ENCODE measurements at places on chromosomes 1 and 21. TPM values are rescaled to one million over a fixed set of nuclear protein-coding genes. Genes with fewer than 3 reads are reported as not detected.

DNA sequence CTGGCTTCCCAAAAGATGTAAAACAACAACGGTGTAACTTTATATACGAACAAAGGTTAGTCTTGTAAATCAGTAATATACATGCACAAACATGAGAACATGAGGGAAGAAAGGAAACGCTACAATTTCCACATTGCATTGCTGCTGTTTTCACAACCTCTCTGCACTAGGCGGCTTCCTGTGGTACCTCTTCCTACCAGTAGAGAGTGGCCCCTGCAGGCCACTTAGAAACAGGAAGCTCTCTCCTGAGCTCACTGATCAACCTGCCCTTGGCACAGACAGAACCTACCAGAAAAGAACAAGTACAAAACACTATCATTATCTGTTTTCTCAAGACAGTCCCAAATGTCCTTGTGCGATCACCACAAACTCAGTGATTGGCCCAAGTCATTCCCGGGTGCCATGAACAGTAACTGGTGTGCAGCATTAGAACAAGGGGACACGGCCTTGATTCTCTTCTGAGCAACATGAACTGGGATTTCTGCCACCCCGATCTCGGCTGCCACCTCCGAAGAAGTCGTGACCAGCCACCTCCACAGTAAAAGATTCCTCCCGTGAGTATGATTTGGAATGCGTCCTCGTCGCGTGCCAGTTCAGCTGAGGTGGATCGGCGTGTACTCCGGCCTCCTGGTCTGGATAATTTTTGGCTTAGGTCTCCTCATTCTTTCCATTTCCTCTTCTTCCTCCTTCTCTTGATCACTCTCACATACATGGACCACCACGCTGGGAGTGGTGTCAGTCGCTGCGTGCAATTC, 5.7 kb upstream of the KCNE1 start:
- DNase-seq, result peak; percentile 25

- peak; percentile 97 for DNase-seq
These were observed 55.3 kb downstream of the NME7 start for GRCh38 chr1:169312084-169312954.

- peak; percentile 98 for DNase-seq
These were observed 74.1 kb upstream of the AKT3 start for GRCh38 chr1:243924188-243924587.

- DNase-seq, result no peak
These were observed 113.5 kb upstream of the COL6A1 start for GRCh38 chr21:45868086-45868485.

- DNase-seq, result peak; percentile 26
These were observed 49.7 kb downstream of the FHAD1 start for GRCh38 chr1:15296585-15297321.

DNA sequence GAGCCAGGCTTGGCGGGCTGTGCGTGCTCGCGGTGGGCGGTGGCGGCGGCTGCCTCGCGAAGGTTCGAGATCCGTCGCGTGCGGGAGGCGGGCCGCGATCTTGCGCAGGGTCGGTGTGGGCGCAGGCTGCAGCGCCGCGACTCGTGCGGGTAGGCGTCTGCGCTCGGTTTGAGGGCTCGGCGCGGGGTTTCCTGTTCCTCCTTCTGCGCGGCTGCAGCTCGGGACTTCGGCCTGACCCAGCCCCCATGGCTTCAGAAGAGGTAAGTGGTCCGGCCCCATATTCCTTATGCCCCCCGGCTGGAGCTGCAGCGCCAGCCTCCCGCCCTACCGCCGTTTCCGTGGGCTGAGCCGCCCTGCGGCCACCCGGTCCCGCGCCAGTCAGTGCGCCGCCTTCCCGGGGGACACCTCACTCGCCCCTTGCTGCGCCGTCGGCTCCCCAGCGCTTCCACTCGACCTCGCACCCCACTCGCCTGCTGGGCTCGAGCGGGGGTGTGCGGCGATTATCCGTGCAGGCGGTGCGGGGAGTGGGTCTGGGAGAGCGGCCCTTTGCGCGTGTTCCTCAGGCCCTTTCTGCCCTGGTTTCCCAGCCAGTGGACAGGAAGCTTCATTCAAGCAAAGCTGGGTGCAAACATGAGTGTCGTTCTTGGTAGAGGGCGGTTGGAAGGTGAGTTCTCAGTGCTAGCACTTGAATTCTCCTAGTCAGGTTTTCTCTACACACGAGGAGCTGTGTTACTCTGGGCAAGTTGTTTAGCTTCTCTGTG, at the start of gene CACYBP:
TSS of gene CACYBP (plus strand) at position 12 of the 761 bp plus-strand sequence. CDS start at position 246, 234 bp downstream.
- no peak for DNase-seq

DNA sequence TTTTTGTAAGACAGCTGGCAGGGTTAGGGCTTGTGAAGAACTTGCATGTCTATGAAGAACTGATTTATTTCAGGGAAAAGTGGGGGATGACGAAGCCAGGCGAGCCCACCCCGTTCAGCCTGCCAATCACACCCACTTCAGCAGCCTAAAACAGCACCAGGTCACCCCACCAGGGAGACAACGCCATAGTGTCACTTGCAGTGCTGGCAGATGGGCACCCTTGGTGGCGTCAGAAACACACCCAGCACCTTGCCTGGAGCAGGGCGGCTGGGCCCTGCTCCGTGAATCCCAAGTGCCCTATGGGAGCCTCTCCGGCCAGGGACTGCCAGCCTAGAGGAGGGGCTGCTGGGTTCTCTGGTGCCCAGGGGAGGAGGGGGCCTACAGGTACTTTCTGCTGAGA, 5.0 kb upstream of the NADK start:
- DNase-seq, result no peak

DNA sequence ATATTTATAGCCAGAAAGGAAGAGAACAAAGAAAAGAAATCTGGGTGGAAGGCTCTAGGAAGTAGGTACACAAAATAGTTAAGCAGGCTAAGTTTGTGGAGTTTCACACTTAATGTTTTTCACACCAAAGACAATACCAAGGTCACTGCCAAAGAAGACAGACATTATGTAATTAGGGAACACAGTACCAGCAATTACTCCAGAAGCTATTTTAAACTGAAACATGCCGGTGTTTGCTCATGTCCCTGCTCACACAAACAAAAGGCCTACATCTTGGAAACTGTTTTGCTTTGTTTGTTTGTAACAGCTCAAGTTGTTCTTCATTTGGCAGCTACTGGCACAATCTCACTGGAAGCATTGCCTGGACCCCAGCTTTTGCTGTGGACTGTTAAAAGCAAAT, 88.5 kb upstream of the DAB1 start:
- no peak for DNase-seq

DNA sequence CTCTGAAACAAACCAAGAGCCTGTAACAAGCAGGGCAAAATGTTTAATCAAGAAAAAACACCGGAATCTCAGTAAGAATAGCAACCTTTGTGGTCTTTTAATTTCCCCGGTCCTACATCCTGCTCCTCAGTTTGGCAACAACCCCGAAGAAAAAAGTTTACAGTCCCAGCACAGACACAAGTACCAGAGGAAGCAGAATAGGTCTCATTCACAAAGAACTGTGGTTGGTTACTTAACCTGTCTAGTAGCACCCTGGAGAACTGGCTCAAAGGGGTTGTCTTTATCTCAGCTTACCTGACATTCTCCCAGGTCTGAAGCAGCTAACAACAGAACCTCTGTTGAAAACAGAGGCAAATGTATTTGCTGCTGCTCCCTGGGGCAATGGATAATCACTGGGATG, 399.3 kb downstream of the AJAP1 start:
- DNase-seq, result no peak

GRCh38 chr1:227955808-227956207, 8.1 kb upstream of the WNT9A start:
- no peak for DNase-seq

DNA sequence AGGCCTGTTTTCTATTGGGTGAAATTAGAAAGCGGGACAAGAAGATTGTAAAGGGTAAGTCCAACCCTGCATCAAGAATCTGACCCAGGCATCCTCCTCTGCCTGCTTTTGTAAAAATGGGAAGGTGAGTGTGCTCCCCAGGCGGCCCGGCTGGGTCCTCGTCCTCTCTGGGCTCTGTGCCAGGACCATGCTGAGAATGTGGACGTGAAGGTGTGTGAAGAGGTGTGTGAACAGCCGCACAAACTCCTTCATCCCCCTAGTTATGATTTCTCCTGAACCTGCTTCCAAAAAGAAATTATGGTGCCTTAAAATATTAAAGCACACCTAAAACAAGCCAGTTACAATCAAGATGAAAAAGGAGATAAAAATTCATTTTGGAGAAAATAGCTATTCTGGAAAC, 185.7 kb downstream of the IGSF21 start:
- no peak for DNase-seq

DNA sequence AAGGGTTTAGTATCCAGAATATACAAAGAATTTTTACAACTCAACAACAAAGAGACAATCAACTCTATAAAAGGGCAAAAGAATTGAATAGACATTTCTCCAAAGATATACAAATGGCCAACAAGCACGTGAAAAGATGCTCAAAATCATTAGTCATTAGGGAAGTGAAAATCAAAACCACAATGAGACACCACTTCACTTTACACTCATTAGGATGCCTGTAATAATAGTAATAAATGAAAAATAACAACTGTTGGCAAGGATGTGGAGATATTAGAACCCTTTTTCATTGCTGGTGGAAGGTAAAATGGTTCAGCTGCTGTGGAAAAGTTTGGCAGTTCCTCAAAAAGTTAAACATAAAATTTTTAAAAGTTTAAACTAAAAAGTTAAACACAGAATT, 7.0 kb upstream of the ABCD3 start:
- no peak for DNase-seq

- no peak for DNase-seq
These were observed 68.9 kb downstream of the NMNAT2 start for GRCh38 chr1:183349201-183349711.

Gene FCRL6
- total RNA-seq, result not detected

Gene KRTAP6-3
- total RNA-seq, result not detected

Gene FCRLB
- 12.7 TPM for total RNA-seq

Gene CD1C
- not detected for total RNA-seq

Gene A3GALT2
- not detected for total RNA-seq

Gene SAMSN1
- total RNA-seq, result not detected
